Stimulated activated CD4-positive, alpha-beta T cell treated with anti-CD3 and anti-CD28 coated beads, Interleukin-4, amount 100 ng/mL, for 4 hours (primary cell): ENCODE measurements at places on chromosomes 2 and 18.
A peak's percentile ranks its signal among the peaks of the same experiment; 100 is the strongest.

DNA sequence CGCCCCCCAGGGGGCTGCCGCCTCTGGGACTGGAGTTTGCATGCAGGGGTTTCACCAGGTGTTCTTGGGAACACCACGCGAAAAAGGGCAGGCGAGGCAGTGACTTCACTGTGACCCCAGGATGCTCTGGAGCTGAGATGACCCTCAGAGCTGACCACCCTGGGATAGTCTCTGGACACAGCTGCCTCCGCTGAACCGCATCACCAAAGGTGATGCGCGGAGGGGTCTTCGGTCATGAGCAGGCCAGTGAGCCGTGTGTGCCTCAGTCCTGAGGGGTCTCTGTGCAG, 17.5 kb downstream of the GPR35 start:
- DNase-seq = no peak

- no peak for DNase-seq
Measured at GRCh38 chr2:239824866-239825704, 200.1 kb downstream of the NDUFA10 start.

- DNase-seq = no peak
Measured at GRCh38 chr18:76615065-76615733, 120.2 kb upstream of the ZNF516 start.

GRCh38 chr2:29311458-29311857, 196.2 kb downstream of the CLIP4 start:
- DNase-seq = no peak

GRCh38 chr2:206981739-206982340, 42.5 kb downstream of the CPO start:
- peak; percentile 49 for DNase-seq
